Brain (organoid and tissue), 16 donors: ENCODE measurements at places on chromosomes 6 and 20. TPM values are rescaled to one million over a fixed set of nuclear protein-coding genes. Genes with fewer than 3 reads are reported as not detected.

Gene CPNE5
- 22.9 TPM for polyA plus RNA-seq

Gene SYCP2L
- polyA plus RNA-seq = 0.75 TPM

Gene BEND6
- polyA plus RNA-seq = 3.5 TPM

Gene GUCA1A
- polyA plus RNA-seq = 0.20 TPM

Gene CST5
- not detected for polyA plus RNA-seq

Gene ATP9A
- polyA plus RNA-seq = 71.9 TPM

Gene PDYN
- polyA plus RNA-seq = 1.0 TPM

Gene MMP24
- polyA plus RNA-seq = 28.6 TPM

Gene B3GALT4
- 13.7 TPM for polyA plus RNA-seq

Gene SLC35B3
- 12.1 TPM for polyA plus RNA-seq

Gene ARHGAP40
- polyA plus RNA-seq = not detected

Gene GFOD1
- polyA plus RNA-seq = 5.4 TPM

Gene ASIP
- not detected for polyA plus RNA-seq

Gene KIFC1
- polyA plus RNA-seq = 89.6 TPM

Gene MOG
- 87.3 TPM for polyA plus RNA-seq

Gene VIP
- polyA plus RNA-seq = 0.27 TPM

Gene GRIK2
- polyA plus RNA-seq = 0.64 TPM

Gene HLA-DQA2
- 1.3 TPM for polyA plus RNA-seq
